ENCODE measurements at places on chromosomes 5 and 9.

DNA sequence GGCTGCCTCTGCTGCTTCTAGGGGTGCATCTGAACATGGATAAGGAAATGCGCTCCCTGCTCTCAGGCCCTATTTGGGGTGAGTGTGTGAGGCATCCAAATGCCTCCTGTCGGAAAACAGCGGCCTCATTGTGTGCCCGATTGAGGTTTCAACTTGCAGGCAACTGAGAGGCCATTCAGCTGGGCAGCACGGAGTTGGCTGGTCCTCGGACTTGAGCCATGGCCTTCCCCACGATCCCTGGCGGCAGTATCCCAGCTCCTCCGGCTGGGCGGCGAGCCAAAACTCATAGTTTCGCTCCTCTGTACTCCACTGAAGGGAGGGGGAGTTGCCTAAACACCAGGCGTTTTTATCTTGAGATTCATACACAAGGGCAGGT lies 597.3 kb upstream of the SGCD start:
- DNase-seq = no peak

- DNase-seq = peak; percentile 95
Measured at GRCh38 chr5:91383027-91383955, at the start of gene ARRDC3. Gene ARRDC3 (minus strand): TSS chr5:91383317. CDS start chr5:91383092, 225 bp downstream.

GRCh38 chr5:76679231-76679630 lies 36.7 kb upstream of the F2R start:
- no peak for DNase-seq

DNA sequence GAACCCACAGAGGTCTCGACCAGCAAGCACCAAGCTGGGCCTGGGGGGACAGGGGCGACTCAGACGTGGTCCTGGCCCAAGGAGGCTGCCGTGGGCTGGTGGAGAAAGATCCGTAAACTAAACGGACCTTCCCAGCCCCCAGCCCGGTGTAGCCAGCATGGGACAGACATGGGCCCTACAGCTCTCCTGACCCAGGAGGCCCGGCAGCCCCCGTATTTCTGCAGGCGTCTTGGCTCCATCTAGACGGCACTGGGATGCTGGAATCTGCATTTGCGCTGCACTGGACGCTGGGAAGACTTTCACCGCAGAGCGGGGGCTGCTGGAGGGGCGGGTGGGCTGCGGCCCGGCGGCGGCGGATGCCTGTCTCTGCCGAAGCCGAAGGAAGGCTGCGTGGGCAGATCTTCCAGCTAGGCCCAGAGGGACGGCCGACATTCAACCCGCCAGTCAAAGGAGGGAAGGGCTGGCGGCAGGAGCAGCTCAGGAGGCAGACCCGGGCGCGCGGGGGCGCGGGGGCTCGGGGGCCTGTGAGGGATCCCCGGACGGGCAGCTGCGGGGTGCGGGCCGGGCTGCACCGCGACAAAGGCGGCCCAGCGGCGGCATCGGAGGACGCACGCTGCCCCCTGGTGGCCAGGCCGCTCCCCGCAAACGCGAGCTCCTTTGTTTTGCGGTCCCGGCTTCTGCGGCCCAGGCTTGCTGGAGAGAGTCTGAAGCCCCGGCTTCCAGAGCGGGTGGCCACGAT lies 266.2 kb downstream of the NSG2 start:
- peak; percentile 49 for DNase-seq

DNA sequence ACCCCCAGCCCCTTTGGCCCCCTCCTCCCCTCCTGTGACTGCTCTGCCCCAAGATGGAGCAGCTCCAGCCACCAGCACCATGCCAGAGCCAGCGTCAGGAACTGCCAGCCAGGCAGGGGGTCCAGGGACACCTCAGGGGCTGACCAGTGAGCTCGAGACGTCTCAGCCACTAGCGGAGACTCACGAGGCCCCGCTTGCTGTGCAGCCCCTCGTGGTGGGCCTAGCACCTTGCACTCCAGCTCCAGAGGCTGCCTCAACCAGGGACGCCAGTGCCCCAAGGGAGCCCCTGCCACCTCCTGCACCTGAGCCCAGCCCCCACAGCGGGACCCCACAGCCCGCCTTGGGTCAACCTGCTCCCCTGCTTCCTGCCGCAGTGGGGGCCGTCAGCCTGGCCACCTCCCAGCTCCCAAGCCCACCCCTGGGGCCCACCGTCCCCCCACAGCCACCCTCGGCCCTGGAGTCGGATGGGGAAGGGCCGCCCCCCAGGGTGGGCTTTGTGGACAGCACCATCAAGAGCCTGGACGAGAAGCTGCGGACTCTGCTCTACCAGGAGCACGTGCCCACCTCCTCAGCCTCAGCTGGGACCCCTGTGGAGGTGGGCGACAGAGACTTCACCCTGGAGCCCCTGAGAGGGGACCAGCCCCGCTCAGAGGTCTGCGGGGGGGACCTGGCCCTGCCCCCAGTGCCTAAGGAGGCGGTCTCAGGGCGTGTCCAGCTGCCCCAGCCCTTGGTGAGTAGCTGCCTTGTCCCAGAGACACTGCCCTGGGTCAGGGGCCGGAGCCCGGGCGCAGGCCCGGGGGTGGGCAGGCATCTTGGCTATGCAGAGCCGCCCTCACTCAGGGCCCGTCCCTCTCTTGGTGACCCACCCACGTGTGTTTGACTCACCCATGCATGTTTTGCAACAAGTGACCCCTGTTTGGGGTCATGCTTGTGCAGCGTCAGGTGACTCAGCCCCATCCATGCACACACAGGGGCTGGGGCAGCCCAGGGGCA lies 105.2 kb downstream of the WNK2 start:
- peak; percentile 9 for DNase-seq

All from brain microvascular endothelial cell (primary cell).